ENCODE measurements at places on chromosomes 12 and 14.
A peak's percentile ranks its signal among the peaks of the same experiment; 100 is the strongest.

- DNase-seq: no peak
Observed at GRCh38 chr12:75809746-75810145, 221.8 kb downstream of the PHLDA1 start.

- DNase-seq: no peak
Observed at GRCh38 chr12:113063396-113064350, 7.1 kb downstream of the DTX1 start.

DNA sequence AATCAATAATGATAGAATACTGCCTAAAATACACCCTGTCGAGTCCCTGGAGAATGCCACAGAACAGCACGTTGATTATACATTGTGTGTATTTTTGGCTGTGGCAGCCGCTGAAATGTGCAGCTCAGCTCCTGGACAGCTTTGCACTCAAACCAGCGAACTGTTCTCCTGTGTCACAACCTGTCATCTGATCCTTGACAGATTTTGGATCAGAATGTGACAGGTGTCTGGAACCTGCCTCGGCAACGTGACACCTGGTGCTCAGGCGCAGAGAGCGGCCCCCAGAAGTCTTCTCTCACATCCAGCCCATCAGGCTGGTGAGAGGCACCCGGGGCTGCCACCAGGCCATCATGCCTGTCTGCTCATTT, 19.3 kb downstream of the MVK start:
- DNase-seq: no peak

DNA sequence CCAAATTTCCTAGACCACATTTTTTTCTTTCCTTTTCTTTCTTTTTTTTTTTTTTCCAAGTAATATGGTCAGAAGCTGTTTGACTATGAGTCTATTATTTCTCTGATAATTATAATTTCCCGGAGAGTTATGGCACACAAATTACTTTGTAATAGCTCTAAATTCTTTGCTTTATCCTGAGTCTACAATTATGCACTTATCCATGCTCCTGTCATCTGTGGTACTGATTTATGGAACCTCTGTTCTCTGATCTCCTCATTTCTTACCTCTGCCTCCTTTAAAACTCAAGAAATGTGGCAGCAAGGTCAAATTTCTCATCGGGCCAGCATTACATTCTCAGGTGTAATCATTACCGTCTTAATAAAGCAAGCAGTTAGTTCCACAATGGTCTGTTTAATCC, 282.1 kb downstream of the PAWR start:
- DNase-seq: no peak

GRCh38 chr14:50920482-50921230, 23.6 kb downstream of the PYGL start:
- no peak for DNase-seq

DNA sequence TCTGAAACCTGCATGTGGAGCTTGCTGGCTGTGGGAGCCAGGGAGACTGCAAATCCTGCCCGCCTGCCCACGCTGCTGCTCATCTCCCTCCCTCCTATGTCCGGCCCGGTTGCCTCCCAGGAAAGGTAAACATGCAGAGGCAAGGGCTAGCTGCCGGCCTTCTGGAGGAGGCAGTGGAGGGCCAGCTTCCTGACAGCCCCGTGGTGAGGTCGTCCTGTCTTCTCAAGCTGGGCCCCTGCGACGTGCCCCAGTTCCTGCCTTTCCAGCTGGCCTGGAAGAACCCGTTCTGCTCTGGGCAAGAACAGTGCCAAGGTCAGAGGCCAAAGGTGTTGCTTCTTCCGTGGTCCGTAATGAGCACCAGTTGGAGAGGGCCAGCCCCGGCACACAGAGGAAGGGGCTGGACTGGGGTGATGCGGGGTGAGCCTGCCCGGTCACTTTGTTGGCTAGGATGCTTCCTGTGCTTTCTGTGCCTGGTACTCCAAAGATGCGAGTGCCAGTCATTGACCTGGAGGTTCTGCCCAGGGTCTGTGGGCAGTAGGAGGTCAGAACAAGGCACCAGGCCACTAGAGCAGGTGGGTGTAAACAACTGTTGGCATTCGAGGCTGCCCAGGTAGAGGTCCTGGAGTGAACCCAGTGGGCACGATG, 25.3 kb downstream of the TPCN1 start:
- no peak for DNase-seq

DNA sequence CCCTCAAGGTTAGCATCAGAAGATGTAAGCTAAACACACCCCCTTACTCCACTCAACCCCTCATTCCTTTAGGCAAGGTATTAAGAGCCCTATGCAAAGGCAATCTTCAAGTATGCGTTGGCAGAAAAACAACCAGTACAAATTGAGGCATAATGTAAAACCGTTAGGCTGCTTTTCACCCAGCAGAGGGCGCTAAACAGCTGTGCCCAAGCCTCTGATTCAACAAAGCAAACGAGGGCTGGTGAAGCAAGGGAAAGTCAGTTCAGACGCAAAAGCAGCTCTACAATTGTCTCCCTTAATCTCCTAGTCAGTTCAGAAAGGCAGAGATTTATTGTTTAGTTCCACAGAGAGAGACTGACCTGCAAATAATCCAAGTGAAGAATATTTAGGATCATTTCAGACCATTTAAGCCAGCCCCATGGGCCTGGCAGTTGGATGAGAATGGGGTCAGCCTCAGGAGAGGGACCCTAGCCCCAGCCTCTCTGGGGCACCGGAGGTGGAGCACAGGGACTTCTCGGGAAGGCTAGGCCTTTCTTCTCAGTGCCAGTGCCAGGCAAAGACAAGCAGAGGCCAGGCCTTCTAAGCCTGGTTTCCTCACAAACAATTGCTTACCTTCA, 23.5 kb downstream of the DCAF5 start:
- peak; percentile 61 for DNase-seq

DNA sequence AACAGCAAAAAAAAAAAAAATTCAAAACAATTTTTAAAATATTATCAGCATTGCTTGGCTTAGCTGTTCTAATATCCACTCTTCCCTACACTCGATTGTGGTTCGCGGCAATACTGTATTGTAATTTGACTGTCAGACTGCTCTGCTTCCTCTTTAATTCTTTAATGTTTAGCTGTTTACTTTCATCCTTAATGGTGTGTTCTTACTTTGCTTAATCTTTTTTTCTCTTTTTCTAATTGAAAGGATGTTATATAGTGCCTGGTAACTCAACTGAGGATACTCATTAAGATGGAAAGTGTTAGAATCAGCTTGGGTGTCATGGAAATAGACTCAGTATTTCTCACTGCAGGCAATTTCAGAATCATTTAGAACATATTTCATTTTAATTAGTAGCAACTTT, 2.0 kb downstream of the ANO4 start:
- DNase-seq: no peak

DNA sequence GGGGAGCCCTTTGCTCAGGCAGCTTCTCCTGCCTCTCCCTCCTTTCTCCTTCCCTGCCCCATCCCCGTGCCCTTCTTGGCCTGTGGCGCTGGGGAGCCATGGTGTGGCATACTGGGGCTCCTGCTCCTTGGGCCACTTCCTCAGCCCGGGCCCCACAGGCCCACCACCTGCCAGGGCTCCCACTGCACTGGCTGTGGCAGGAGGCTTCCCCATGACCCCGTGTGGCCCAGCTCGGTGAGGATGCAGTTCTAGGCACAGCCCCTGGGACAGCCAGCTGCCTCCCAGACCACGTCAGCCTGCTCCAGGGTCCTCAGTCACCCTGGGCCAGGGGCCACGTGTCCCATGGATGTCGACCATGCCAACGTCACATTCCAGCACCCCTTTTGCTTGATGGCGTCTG, 13.0 kb upstream of the AMN start:
- no peak for DNase-seq

DNA sequence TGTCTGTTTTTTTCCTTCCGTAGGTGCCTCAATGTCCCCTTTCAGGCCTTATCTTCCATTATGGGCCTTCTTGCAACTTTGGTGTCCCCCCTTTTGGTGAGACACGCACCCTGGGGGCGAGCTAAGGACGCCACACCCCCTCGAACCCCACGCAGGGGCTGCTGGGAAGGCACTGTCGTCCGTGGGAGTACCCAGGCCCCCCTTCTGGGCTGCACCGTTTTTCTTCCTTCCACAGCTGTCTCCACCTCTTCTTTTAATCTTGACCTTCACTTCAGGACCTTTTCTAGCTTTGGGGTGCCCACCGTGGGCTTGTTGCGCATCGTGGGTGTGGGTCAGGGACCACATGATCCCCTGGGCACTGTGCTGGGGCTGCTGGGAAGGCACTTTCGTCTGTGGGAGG, 271.8 kb downstream of the ALG10 start:
- no peak for DNase-seq

- no peak for DNase-seq
Observed at GRCh38 chr12:95582230-95583058, 31.2 kb upstream of the USP44 start.

GRCh38 chr14:53491884-53492277, 338.8 kb upstream of the DDHD1 start:
- no peak for DNase-seq

DNA sequence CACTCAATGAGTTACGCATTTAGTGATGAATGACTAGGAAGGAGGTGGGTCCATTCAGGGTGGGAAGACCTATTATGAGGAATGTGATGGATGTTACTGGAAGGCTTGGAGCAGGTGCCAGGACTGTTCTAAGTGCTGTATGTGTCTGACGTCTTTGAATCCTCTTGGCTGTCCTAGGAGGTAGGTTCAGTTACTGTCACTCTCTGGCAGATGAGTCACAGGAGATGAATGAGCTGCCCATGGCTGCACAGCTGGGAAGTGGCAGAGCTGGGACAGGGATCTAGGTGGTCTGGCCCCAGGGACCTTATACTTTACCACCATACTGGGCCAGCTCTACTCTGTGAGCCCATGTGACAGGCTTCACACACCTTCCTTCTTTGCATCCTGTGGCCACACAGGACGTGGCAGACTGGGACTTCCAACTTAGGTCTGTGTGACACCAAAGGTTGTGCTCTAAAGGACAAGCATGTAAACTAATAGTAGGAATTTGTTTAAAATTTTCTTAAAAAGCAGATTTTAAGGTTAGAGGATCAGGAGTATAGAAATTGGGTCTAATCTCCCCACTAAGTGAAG, 24.0 kb downstream of the TCTN1 start:
- DNase-seq: no peak

DNA sequence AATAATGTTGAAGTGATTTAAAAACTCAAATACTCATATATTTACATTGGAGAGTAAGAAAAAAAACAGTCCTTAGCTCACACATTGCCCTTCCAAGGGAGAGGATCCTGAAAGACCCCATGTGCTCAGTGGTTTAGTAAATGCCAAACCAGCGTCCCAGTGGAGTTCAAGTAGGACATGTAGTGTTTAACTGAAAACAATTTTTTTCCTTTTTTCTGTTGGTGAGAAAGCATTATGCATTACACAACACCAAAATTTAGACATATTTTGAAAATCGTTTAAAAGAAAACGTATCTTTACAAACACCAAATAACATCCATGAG, 33.6 kb downstream of the UBR7 start:
- DNase-seq: no peak

DNA sequence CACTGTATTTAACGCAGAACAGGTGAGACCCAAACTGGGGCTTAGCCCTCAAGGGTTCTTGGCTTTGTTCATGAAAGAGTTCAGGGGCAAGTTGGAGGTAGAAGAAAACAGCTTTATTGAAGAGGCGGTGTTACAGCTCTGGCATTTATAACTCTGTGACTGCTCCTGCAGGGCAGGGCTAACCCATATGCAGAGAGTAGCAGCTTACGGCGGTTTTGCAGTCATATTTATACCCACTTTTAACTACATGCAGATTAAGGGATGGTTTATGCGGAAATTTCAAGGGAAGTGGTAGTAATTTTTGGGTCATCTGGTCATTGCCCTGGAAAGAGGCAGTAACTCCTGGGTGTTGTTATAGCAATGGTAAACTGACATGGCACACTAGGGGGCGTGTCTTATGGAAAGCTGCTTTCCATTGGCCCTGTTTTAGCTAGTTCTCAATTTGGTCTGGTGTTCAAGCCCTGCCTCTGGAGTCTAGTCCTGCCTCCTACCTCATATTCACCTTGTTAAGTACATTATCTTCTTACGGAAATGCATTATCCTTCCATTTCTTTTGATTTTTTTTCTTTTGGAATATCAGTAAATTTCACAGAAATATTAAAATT, 1.8 kb upstream of the IAPP start:
- DNase-seq: no peak

- DNase-seq: no peak
Observed at GRCh38 chr12:71737197-71737596, 17.5 kb upstream of the RAB21 start.

Data from GDM1 (cell line).